ENCODE measurements at places on chromosomes 3 and 15.

GRCh38 chr3:168617658-168618057, 521.9 kb upstream of the GOLIM4 start:
- DNase-seq: no peak

GRCh38 chr3:30764891-30765290, 129.6 kb downstream of the GADL1 start:
- no peak for DNase-seq

DNA sequence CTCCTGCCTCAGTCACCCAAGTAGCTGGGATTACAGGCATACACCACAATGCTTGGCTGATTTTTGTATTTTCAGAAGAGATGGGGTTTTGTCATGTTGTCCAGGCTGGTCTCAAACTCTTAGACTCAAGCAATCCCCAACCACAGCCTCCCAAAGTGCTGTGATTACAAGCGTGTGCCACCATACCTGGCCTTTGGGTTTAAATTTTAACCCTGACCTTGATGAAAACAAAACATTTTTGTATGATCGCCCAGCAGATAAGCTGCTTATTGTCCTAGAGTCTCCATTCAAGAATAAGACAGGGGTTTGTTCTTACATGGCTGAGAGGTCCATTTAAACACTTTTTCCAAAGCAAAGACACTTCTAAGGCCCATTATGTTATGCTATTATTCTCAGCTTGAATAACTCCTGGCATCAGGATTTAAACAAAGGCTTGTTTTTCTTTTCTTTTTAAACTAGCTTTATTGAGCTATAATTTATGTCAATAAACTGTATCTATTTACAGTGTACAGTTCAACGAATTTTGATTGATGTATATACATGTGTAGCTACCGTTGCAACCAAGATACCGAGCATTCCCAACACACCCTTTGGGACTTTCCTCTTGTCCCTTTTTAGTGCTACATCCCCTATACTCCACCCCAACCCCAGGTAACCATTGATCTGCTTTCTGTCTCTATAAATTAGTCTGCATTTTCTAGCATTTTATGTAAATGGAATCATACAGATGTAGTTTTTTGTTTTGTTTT, 1.4 kb upstream of the MUC13 start:
- no peak for DNase-seq

DNA sequence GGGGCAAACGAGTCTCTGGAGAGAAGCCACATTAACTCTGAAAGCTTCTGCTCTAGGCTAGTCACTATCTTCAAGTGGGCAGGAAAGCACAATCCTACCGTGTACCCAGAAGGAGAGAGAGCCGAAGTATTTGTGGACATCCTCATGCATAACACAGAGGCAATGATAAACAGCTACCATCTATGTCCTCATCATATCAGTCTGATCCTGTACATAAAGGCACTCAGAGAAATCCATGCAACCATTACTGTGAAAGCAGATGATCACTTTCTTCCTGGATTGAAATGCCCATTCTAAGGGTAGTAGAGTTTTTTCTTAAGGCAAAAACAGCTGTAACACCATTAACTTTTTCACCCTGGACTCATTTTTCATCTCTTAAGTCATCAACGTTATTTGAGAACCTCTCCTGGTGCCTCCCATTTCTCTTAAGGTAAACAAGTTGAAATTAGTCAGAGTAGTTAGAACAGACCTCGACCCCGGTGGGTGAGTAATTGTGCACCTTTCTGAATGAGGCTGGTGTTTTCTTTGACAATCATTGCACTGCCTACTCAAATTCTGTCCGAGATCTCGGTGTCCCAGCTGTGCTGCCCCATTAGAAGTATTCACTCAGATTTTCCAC, 327.4 kb downstream of the SHQ1 start:
- DNase-seq: no peak

DNA sequence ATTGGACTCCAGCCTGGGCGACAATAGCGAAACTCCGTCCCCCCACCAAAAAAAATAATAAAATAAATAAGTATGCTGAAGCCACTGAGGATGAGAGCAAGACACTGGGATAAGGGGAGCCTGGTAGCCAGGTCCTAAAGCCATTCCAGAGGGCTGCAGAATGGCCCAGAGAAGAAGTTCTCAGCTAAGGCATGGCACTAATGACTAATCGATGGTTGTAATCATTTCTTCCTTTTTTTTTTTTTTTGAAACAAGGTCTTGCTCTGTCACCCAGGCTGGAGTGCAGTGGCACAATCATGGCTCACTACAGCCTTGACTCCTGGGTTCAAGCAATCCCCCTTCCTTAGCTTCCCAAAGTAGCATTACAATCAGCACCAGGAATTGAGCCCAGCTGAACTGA, 25.6 kb upstream of the ZNF774 start:
- DNase-seq: no peak

- DNase-seq: peak; percentile 10
These were observed 2.1 kb upstream of the PTPRG start for GRCh38 chr3:61559136-61559731.

DNA sequence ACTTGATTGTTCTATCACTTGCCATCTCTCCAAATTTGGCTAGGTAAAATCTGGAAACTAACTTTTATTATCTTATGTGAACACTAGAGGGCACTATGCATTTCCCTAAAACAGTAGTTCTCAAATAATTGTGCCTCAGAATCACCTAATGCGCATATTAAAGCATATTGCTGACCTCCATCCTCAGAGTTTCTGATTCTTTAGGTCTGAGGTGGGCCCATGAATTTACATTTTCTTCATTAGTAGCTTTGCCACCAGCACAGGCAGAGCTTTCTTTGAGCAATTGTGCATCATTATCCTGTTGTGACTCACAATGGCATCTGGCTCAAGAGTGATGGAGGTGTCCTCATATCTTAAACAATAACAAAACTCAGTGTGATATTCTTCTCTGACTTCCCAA, 17.5 kb upstream of the BCHE start:
- no peak for DNase-seq

GRCh38 chr3:153052096-153052460, 109.9 kb upstream of the RAP2B start:
- DNase-seq: peak; percentile 87

DNA sequence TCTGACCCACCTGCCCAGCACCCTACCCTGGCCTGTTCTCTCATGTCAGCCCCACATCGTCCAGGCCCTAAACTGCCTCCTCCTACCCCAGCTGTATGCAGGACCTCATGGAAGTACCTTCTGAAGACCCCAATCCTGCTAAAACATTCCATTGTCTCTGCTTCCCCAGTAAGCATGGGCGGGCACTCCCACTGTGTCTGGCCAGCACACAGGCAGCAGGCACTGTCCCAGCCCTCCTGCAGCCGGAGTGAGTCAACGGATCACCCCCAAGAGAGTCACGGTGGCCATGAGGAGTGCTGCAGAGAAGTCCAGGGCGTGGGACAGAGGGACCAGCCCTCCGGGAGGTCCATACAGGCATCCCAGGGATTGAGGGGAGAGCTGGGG, 36.4 kb upstream of the SLCO2A1 start:
- no peak for DNase-seq

DNA sequence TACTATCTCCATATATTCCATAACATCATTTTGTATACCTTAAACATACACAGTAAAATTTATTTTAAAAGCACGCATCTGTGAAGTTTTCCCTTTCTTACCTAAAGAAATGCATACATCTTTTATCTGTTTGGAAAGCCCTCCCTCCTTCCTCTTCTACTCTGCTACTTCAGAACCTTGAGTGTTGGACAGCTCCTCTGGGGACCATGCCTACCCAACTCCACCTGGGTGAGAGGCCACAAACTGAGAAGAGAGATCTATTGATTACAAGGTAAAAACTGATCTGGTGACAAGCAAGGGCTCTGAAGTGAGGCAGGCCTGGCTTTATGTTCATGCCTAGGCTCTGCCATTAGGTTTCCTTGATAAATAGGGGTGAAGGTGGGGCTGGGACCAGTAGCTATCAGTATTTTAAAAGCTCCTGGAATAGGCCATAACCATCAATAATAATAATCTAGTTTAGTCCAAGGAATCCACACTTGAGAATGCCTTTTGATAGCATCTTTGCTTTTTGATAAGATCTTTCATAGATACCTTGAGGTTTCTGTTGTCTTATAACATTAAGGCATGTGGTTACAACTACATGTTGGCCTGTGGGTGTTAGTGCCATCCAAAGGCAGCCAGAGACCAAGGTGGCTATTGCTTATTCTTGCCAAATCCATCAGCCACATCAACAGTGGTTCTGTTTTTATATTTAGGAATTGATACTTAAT, 148.8 kb downstream of the KCNMB2 start:
- no peak for DNase-seq

DNA sequence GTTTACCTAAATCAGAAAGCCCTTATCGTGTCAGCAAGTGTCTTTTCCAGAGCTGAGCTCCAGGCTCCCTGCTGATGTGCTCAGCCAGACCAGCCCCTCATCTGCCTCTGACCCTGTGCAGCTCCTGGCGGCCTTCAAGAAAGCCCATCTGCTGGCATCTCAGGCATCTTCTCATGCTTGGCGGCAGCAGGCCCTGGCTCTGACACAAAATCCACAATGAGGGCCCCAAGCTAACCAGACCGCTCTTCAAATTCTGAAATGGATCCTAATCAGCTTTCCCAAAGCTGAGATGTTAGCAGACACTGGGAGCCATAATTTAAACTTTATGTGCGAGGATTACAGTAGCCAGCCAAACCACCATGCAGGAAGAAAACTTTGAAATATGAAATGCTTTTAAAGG, 50.8 kb upstream of the CTDSPL start:
- DNase-seq: no peak

DNA sequence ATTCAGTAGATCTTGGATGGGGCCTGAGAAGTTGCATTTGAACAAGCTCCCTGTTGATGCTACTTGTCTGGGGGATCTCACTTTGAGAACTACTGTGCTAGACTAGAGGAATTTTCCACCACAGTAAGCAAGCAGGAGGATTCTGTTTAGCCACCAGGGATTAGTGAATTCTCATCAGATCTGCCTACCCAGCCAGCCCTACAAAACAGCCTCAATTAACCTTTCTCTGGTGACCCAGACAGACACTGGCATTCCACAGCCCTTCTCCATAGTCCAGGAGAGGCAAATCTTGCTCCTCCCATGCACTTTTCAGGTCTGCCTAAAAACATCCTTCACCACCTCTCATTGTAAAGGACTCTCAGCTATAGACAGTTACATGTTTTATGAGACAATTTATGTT, 16.7 kb upstream of the MYH15 start:
- no peak for DNase-seq

DNA sequence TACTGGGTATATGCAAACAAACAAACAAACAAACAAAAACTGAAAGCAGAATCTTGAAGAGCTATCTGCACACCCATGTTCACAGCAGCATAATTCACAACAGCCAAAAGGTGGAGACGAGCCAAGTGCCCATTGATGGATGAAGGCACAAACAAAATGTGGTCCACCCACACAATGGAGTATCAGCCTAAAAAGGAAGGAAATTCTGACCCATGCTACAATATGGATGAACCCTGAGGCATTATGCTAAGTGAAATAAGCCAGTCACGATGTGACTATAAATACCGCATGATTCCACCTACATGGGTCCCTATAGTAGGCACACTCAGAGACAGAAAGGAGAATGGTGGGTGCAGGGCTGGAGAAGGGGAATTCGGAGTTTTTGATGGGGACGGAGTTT, 24.1 kb downstream of the XPC start:
- DNase-seq: no peak

- peak; percentile 45 for DNase-seq
These were observed 23.2 kb downstream of the HAPLN3 start for GRCh38 chr15:88872106-88872505.

- peak; percentile 81 for DNase-seq
These were observed 10.7 kb downstream of the IGF1R start for GRCh38 chr15:98658831-98659699.

DNA sequence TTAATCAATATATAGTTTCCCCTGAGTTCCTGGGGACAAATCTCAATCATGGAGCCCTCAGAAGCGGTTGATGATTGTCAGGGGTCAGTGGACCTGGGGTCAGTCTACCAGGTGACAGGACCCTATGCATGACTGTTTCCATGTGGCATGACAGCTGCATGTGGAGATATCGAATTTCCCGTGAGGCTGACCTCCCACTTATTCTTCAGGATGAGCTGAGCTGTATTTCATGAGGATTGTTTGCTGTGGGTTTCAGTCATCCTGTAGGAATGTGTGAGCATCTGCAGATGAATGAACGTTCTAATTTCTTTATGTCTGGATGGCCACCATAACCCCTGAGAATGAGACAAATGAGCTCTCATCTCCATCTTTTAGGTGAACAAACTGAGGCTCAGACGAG, 93.0 kb upstream of the HES1 start:
- no peak for DNase-seq
